ENCODE measurements at places on chromosomes 6 and 20. TPM values are rescaled to one million over a fixed set of nuclear protein-coding genes. Genes with fewer than 3 reads are reported as not detected.

GRCh38 chr6:5624256-5624655, 362.9 kb downstream of the FARS2 start:
- no peak for DNase-seq

DNA sequence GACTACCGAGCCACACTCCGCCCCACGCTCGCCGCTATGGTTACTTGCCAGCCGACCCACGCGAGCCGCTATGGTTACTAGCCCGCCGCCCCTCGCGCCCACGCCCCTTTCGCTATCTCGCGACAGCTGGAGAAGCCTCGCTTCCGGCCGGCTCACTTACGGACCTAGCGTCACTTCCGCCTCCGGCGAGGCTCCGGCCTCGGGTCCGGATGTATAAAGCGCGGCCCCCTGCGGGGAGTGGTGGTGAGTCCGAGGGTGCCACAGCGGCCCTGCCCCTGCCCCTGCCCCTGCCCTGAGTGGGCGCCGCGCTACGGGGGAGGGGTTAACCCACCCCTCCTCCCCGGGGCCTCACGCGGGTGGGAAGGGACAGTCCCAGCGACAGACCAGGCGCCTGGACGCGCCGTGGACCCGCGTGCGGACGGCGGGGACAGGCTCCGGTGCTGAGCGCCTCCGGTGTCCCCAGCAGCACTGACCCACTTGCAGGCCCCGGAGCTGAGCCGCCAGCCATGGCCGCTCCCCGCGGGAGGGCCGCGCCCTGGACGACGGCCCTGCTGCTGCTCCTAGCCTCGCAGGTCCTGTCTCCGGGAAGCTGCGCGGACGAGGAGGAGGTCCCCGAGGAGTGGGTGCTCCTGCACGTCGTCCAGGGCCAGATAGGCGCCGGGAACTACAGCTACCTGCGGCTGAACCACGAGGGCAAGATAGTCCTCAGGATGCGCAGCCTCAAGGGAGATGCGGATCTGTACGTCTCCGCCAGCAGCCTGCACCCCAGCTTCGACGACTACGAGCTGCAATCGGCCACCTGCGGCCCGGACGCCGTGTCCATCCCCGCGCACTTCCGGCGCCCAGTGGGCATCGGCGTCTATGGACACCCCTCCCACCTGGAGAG, at the start of the genes C6orf120 and WDR27:
Gene C6orf120 (plus strand): TSS at position 173 of the 886 bp plus-strand sequence. CDS start 334 bp downstream, at position 507.
Gene WDR27 (minus strand): TSS at position 76 of the 886 bp plus-strand sequence. CDS start 13,024 bp downstream, outside the sequence.
- DNase-seq = peak; percentile 94

GRCh38 chr20:3765171-3765882, 2.2 kb downstream of the ADISSP start:
- no peak for DNase-seq

Gene DOK5
- 8.5 TPM for total RNA-seq

Gene CALHM4
- total RNA-seq = not detected

- DNase-seq = no peak
Measured at GRCh38 chr6:159595173-159595572, 97.9 kb downstream of the SOD2 start.
